ENCODE measurements at places on chromosomes 13 and 19.

GRCh38 chr19:18793144-18794028 lies 2.3 kb upstream of the COMP start:
- no peak for DNase-seq

GRCh38 chr13:109949397-109949796 lies 163.0 kb upstream of the IRS2 start:
- no peak for DNase-seq

DNA sequence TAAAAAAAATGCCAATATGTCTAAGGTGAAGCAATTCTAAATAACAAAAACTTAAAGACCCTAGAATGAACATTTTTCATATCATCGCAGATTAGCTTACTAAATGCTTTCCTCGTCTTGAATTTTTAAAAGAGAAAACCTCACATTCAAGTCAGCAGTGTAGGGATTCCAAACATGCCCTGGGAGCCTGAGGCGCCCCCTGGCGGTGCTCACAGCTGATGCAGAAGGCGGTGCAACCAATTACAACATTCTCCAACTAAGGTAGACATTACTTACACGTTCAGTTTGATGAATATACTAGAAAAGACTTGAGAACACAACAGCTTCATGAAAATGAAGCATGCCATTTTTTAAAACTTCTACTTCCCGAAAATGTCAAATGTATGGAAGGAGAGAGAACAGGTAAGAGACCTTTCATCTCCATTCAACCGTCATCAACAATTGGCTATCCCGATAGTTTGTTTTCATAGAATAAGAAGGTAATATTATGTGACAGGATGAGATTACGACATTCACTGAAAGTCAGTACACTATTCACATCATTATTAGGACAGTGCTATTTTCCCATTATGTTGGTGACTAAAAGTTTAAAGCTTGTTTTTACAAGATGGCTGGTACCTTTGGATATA lies 304.4 kb downstream of the DCLK1 start:
- DNase-seq = no peak

DNA sequence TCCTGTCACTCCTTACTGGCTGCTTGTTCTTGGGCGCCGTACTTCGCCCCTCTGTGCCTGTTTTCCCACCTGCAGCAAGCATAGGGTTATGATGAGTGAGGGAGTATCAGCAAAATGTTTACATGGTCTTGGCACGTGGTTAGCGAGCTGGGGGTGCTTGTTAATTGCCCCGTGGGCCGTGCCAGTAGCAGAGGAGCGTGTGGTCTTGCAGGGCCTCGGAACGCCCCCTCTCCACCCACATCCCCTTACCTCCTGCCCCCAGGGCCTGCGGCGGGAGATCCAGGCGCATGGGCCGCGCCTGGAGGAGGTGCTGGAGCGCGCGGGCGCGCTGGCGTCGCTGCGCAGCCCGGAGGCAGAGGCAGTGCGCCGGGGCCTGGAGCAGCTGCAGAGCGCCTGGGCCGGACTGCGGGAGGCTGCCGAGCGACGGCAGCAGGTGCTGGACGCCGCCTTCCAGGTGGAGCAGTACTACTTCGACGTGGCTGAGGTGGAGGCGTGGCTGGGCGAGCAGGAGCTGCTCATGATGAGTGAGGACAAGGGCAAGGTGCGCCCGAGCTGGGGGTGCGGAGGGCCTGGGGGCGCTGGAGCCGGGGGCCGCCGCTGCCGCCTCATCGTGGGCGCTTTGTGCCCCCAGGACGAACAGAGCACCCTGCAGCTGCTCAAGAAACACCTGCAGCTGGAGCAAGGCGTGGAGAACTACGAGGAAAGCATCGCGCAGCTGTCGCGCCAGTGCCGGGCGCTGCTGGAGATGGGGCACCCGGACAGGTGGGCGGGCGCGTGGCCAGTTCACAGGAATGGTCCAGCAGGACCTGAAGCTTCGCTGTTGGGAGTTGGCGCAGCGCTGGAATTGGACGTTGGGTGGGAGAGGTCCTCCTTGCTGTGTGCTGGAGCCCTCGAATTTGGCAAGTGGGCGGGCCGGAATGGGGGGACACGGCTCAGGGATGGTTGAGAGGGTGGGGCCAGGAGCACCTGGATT lies 22.5 kb upstream of the SHKBP1 start:
- no peak for DNase-seq

DNA sequence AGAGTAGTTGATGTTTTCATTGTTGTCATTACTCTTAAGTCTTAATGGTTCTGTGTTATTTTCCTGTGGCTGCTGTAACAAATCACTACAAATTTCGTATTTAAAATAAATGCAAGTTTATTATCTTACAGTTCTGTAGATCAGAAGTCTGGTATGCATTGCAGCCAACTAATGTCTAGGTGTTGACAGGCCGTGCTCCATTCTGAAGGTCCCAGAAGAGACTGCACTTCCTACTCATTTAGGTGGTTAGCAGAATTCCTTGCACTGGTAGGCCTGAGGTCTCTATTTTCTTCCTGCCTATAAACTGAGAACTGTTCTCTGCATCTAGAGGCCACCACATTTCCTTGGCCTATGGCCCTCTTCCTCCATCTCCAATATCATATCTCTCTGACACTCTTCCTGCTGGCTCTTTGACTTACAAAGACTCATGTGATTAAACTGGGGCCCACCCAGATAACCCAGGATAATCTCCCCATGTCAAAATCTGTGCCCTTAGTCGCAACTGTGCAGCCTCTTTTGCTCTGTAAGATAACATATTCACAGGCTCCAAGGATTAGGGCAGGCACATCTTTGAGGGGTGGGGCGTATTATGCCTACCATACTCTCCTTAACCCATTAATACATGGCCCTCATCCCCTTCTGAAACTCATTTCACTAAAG lies 468.4 kb downstream of the FOXO1 start:
- no peak for DNase-seq

DNA sequence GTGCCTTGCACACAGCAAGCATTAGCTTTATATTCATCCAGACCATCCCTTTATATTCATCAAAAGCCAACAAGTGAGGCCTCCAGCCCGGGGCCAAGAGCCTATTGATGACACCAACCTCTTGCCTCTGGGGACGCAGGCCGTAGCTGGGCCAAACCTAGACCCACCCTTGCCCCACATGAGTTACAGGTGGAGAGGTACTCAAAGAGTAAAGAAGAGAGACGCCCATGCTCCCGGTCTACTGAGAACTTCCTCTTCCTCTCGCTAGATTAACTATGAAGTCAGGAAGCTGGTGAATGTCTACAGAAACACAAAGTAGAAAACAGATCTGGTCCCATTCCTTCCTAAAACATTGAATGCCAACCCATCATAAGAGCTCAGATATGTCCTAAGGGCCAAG lies 3.8 kb upstream of the MLNR start:
- DNase-seq = no peak

GRCh38 chr13:101303521-101303920 lies 112.8 kb downstream of the NALCN start:
- DNase-seq = no peak

- no peak for DNase-seq
Measured at GRCh38 chr19:5307655-5308054, 33.0 kb downstream of the PTPRS start.

- DNase-seq = no peak
Measured at GRCh38 chr19:28290963-28291657, 921.8 kb downstream of the UQCRFS1 start.

DNA sequence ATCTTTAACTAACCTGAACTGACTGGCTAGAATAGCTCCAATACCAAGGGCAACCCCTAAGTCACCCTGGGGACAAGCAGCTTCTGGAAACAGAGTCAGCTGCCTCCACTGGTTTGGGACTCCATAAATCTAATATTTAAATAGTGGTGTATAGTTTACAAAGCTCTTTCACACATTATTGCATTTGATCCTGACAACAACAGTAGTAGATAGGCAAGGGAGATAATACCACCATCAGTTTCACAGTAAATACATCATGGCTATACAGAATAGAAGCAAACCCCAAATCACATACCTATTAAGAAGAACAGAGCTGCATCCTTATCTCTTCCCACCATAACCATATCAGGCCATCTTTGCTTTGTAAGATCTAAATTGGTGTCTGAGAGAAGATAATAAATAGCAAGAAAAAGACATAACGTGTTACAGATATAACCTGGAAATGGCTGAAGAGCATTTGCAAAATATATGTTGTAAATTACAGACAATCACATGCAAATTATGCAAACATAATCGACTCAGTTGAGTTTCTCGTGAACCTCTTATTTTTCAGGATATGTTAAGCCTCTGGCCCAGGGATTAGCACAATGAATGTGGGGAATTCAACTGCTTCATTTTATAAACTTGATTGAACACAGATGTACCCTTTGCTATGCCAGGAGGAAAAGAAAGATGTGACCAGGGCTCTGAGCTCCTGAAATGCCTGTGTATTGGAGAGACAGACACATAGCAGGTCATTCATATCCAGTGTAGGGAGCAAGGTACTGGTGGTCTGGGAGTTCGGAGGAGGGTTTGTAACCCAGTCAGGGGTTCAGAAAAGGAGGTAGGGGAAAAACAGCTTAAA lies 142.5 kb downstream of the SLC7A1 start:
- DNase-seq = no peak

DNA sequence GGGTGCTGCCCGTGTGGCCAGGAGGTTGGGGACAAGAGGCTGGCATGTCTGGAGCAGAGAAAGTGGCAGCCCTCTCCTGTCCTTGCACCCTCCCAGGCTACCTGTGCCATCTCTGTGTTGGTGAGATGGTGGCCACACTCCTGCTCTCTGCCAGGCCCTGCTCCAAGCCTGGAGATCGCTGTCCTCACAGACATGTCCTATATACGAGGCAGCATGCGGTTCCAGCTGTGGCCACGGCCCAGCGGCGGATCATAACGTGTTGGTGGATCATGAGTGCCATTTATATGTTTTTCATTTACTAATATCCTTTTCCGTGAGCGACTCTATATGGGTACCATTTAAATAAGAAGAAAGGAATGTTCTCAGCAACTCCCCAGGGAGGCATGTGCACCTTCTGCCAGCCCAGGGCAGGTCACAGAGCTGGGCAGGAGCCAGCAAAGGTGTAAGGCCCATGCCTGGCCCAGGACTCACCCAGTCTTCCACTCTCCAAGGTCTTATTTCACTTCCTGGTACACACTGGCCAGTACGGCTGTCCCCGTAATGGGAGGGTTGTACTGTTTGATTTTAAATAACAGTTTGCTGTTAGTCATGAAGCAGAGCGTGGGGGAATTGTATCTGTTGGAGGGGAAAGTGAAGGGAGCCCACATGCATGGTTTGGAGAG lies 47.2 kb upstream of the LDLR start:
- no peak for DNase-seq

- no peak for DNase-seq
Measured at GRCh38 chr13:87666831-87667230, 4.3 kb upstream of the SLITRK5 start.

GRCh38 chr13:80873589-80873988 lies 532.7 kb upstream of the SPRY2 start:
- no peak for DNase-seq

GRCh38 chr19:53545271-53546065 lies 7.5 kb downstream of the ZNF331 start:
- no peak for DNase-seq

GRCh38 chr13:40170982-40171381 lies 495.5 kb downstream of the FOXO1 start:
- no peak for DNase-seq

DNA sequence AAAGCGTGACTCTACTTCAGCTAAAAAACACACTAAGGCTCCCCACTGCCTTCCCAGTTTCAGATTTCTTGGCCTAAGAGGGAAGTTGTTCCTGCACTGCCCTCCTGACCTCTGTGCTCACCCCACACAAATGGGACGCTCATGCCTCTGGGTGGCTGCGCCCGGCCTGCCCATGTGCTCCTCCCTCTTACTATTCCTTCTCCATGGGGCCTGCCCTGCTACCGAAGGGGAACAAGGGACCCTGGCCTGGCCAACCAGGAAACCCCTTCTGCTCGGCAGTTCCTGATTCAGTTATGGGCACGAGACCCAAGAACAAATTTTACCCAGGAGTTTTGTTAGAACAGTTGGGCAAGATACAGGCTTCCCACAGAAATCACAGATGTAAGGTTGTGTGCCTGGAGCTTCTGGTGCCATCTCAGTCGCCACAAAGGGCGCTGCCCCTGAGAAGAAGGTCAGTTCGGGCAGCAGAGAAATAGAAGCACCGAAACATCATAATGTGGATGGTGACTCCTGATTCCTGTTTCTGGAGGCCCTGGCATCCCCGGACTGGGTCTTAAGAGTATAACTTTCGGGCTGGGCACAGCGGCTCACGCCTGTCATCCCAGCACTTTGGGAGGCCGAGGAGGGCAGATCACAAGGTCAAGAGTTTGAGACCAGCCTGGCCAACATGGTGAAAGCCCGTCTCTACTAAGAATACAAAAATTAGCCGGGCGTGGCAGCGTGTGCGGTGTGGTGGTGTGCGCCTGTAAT lies 5.4 kb upstream of the PLPP2 start:
- no peak for DNase-seq

DNA sequence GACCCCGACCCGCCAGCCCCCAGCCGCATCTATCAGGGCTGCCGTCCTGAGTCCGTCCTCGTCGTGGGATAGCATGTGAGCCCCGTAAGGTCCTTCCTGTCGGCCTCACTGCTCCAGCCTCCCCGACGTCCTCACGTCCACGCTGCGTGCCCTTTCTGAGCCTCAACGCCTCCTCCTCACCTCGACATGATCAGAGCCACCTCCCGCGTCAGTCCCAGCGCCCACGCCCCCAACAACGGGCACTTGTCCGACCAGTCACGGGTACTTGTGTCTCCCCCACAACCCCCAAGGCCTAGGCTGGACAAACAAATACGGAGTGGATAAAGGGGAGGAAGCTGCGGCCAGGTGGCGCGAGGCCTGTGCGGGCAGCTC lies 665 bp downstream of the ZNF497 start:
- no peak for DNase-seq

- no peak for DNase-seq
Measured at GRCh38 chr19:1843646-1844394, 4.5 kb downstream of the REXO1 start.

GRCh38 chr13:100305398-100305797 lies 216.5 kb downstream of the PCCA start:
- no peak for DNase-seq

GRCh38 chr13:98693756-98694155 lies 58.7 kb downstream of the SLC15A1 start:
- no peak for DNase-seq

DNA sequence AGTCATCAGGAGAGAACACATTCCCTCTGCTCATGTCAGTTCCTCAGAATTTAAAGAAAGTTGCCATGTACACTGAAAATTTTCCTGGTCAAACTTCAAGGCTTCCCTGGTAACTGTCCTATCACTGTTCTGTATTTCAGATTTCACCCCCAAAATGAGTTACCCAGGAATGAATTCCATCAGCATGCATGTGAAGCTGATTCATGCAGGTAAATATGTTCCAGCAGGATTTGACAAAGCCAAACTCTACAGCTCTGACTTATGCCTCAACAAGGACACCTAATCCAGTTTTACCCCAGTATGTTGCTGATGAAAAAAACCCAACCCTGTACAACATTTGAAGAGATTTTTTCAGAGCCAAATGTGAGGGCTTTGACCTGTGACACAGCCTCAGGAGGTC lies 21.5 kb downstream of the LIG4 start:
- no peak for DNase-seq

GRCh38 chr19:2648528-2648937 lies 54.0 kb downstream of the GNG7 start:
- no peak for DNase-seq

GRCh38 chr19:6476155-6476895 lies 5.3 kb downstream of the DENND1C start:
- no peak for DNase-seq

GRCh38 chr19:30873003-30873402 lies 476.2 kb downstream of the TSHZ3 start:
- no peak for DNase-seq

Data from vagina (tissue), 2 donors.